ENCODE measurements at places on chromosomes 16 and 17. TPM values are rescaled to one million over a fixed set of nuclear protein-coding genes. Genes with fewer than 3 reads are reported as not detected.

Gene MRPL45
- 19.5 TPM for total RNA-seq

Gene EFNB3
- total RNA-seq, result 0.33 TPM

Gene ZNF652
- total RNA-seq, result 13.1 TPM

Gene KRTAP1-1
- total RNA-seq, result not detected

Gene CCL15
- 9.2 TPM for total RNA-seq

- DNase-seq, result no peak
Observed at GRCh38 chr16:23979441-23979840, 143.7 kb downstream of the PRKCB start.

DNA sequence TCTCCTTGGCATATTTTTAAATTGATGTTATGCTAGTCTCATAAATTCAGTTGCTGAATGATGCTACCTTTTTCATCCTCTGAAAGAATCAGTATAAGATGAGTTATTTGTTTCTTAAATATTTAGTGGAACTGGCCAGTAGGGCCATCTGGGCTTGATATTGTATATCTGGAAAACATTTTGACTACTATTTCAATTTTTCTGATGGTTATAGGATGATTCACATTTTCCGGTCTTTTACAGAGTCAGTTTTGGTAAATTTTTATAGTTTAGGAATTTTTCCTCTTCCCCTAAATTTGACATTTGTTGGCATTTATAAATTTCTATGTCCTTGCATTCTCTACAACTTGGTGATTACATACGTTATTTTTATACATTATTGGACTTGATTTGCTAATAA lies 296.3 kb upstream of the AXIN2 start:
- DNase-seq, result no peak

- no peak for DNase-seq
Observed at GRCh38 chr16:50769-51591, 2.4 kb downstream of the POLR3K start.

DNA sequence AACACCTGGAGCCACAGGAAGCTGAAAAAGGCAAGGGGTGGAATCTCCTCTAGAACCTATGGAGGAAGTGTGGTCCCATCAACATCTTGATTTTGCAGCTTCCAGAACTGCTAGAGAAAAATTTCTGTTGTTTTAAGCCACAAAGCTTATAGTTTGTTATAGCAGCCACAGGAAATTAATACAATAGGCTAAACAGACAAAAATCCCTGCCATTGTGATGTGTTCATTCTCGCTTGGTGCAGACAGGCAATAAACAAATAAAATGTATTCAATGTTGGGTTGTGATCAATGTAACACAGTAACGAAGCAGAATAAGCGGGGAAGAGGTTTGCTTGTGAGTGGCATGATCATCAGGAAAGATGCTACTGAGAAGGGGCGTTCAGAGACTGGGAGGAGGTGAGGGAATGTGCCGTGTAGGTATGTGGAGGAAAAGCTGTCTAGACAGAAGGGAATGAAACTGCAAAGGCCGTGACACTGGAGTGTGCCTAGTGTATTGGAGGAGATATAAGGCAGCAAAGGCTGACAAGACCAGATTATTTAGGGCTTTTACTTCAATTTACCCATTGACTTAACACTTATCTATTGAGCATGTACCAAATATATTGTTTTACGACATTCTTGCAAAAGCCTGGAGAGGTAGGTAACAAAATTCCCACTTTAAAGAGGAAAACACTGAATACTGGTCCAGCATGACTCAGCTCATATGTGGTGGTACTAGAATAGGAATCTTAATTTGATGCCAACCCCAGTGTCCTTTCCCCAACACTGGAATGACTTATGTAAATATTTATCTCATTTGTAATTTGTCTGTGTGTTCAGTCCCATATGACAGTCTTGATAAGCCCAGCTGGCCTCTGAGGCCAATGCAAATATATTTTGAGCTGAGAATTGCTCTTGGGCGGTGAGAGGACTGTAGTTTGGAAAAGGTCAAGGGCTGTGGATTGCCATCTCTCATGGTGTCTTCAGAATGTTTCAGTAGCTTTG lies 375.9 kb downstream of the CDH13 start:
- no peak for DNase-seq

DNA sequence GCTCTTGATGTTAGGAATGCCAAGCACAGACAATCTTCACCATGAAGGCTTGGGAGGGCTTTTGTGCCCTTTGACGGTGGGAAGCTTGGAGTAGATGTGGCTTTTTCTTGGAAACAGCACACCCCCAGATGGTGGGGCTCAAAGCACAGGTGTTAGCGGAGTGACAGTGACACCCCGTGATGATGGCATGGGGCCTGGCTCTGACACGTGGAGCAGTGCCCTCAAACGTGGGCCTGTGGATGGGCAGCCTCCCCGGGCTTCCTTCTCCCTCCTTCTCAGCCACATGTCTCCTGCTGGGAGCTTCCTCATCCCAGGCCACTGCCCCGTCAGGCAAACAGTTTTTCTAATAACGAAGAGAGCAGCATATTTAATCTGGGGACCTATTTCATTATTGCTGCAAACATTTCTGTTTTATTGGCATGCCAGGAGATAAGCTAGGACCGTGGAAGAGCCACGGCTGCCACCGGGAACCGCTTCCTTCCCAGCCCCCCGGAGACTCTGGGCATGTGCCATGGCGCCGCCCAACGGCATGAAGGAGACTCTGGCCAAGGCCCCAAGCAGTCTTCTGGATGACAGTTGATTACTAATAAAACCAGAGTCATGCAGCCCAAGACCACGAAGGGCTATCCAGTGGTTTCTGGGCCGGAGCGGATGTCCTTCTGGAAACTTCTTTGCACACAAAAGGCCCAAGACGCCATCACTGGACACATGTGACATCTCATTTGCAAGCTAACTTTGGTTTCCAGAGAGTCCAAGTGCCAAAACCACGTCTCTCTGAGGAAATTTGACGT lies 280.3 kb upstream of the FOXF1 start:
- DNase-seq, result no peak

- no peak for DNase-seq
Observed at GRCh38 chr17:62782730-62783270, 25.3 kb downstream of the MARCHF10 start.

- DNase-seq, result no peak
Observed at GRCh38 chr17:77189148-77189547, 48.4 kb downstream of the SEC14L1 start.
